ENCODE measurements at places on chromosomes 1 and 21.

DNA sequence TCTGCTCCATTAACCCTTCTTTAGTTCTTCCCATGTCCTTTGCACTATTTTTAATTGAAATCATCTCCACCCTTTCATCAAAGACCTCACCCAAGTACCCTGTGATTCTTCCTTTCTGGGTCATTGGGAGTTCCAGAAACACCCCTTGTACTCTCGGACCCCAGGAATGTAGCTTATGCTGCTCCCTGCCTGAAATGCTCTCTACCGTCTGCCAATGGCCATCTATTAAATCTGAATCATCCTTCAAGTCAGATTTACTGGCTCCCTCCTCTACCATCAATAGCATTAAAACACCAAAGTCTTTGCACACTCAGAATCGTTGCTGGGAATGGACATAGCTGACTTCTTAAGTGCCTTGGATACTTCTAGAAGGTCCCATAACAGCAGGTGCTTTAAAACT, 73.2 kb upstream of the GADD45A start:
- DNase-seq = no peak

GRCh38 chr1:95352767-95353166, 118.8 kb downstream of the RWDD3 start:
- DNase-seq = no peak

- no peak for DNase-seq
Observed at GRCh38 chr1:180504186-180504585, 1.8 kb upstream of the ACBD6 start.

- no peak for DNase-seq
Observed at GRCh38 chr1:172325531-172325930, 95.0 kb upstream of the C1orf105 start.

GRCh38 chr1:89640440-89640839, 7.5 kb downstream of the LRRC8C start:
- DNase-seq = no peak

- no peak for DNase-seq
Observed at GRCh38 chr1:53524428-53525375, 65.5 kb downstream of the DMRTB1 start.

GRCh38 chr1:30537279-30537678, 186.1 kb downstream of the MATN1 start:
- DNase-seq = no peak

- DNase-seq = no peak
Observed at GRCh38 chr1:11514366-11514765, 35.4 kb downstream of the DISP3 start.

GRCh38 chr1:51952638-51953037, 37.9 kb downstream of the RAB3B start:
- DNase-seq = no peak

DNA sequence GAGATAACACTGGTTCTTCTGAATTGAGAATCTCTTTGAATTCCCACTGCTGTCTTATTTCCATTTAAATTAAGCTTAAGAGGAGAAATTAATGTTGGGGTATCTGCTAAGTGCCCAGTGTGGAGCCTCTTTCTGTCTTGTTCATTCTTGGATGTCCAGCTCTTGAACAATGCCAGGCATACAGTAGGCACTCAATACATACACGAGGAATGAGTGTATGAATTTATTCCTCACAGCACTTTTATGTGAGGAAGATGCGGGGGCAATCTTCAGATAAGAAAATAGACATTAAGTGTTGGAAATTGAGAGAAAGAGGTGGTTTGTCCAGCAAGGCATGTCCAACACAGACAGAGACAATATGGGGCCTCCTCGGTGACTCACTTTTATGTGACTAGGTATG, 11.8 kb upstream of the ATF3 start:
- no peak for DNase-seq

DNA sequence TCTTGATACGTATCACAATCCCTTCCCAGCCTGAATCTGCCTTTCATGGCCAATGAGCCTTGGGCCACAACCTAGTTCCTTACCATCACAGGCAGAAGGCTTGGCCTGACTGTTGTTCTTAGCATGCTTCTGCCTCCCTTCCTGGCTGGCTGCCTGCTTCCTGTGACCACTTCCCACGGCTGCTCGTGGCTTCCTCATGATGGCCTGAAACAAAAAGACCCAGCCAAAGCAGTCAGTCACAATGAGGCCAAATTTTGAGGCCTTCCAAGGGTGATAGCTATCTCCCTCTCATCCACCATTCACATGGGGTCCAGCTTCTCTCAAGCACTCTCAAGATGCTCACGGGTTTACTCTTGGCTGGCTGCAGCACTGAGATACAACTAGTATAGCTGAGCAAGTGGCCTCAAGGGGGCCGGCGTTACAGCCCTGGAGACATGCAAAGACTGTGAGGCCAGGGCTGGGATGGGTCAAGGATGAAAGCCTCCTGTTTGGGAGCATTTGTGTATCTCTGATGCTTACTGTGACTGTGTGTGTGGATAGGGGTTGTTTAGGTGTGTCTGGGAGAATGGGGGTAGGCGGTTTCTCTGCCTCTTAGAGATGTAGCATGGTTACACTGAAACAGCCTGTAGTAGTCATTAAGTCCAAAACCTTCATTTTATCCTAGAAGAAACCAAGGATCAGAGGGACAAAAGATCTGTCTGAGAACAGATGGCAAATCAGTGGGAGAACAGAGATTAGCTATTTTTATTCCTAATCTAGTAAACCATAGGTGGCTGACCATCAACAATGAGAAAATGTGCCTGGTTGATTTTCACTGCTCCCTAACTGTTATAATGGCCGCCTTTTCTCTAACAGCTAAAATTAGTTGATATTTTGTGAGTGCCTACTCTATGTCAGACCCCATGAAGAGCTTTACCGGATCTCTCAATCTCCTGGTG, 5.4 kb upstream of the TOE1 start:
- no peak for DNase-seq

- DNase-seq = no peak
Observed at GRCh38 chr1:162635418-162635817, 3.2 kb downstream of the DDR2 start.

DNA sequence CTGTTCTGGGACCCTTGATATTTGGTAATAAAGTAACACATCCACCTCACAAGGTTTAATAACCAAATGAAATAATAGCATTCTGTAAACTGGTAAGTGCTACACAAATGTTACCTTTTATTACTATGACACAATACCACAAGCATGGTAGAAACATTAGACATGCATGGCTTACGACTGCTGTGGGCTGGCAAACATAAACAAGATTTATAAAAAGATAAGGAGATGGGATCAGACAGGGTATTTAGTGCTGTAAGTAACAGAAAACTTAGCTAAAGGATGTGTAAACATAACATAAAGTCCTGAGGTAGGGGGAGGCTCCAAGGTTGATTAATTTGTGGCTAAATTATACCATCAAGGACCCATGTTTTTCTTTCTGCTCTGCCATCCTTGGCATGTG, 212.6 kb downstream of the BARHL2 start:
- no peak for DNase-seq

DNA sequence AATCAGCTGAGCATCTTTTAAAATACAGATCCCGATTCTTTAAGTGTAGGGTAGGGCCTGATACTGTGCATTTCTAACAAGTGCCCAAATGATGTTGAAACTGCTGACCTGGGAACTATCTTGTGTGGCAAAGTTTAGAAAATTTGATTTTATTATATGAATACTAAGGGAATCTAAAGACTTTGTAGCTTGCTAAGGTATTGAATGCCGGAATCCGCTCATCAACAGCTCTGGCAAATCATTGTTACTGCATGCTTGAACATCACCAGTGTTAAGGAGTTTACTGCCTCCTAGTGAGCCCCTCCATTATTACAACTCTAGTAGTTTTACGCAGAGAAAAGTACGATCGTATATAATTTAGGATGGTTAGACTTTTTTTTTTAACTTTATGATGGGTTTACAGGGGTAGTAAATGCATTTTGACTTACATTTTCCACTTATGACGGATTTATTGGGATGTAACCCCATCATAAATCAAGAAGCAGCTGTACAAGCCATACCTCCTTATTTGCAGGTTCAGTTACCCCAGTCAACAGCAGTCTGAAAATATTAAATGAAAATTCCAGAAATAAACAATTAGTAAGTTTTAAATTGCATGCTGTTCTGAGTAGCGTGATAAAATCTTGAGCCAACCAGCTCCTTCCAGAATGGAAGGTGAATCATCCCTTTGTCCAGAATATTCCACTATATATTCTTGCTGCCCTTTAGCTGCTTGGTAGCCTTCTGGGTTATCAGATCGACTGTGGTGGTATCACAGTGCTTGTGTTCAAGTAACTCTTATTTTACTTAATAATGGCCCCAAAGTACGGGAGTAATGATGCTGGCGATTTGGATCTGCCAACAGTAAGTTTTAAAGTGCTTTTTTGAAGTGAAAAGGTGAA, 892 bp downstream of the TYW3 start:
- DNase-seq = peak; percentile 76

GRCh38 chr1:31145648-31146047, 80.1 kb upstream of the PUM1 start:
- no peak for DNase-seq

GRCh38 chr1:228342627-228343190, 63.9 kb downstream of the TRIM11 start:
- no peak for DNase-seq

DNA sequence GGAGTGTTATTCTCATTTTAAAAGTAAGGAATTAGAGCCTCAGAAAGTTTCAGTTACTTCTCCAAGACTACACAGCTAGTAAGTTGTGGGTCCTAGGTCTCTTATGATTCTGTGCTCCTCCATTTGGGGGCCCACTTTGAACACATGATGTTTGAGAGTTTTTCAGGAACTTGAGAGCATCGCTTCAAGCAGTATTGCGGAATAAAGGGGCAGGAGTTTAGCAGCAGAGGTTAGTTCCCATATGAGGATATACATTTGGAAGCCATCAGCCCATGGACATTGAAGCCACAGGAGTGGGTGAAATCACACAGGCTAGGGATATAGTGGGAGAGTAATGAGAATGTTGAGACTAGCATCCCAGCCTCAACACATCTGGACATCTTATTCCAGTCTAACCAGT, 143.2 kb downstream of the RASAL2 start:
- DNase-seq = no peak
